ENCODE measurements at places on chromosomes 6 and 20. TPM values are rescaled to one million over a fixed set of nuclear protein-coding genes. Genes with fewer than 3 reads are reported as not detected.

DNA sequence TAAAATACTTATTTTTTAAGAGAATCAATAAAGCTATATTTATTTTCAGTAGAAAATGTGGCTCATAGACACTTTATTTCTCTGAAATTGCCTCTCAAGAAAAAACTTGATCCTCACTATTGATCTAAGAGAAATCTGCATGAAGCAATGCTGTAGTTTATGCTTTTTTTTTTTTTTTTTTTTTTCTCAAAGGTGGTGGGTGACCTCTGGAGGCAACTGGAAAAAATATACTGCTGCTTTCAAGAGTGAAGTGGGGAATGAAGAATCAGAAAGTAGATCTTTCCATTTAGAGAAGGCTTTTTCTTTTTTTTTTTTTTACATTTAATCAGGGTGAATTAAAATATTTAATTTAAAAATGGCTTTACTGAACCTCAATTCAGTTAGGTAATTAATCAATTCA, 169.3 kb downstream of the SLC16A10 start:
- DNase-seq: peak; percentile 27
- no peaks in the 10 kb centered on the region for H3K36me3 ChIP-seq
- H3K27ac ChIP-seq: no peak overlapping the region
- no peaks in the 10 kb centered on the region for H3K4me1 ChIP-seq
- H3K4me3 ChIP-seq: no peak overlapping the region
- no peaks in the 10 kb centered on the region for H3K27me3 ChIP-seq

GRCh38 chr6:34606477-34607265, 50.5 kb upstream of the SPDEF start:
- H3K36me3 ChIP-seq: peaks cover 4% of the 10 kb centered on the region
- no peak overlapping the region for H3K27ac ChIP-seq
- DNase-seq: no peak
- H3K4me1 ChIP-seq: peaks cover 6% of the 10 kb centered on the region

- no peak overlapping the region for H3K27ac ChIP-seq
- DNase-seq: no peak
- no peaks in the 10 kb centered on the region for H3K27me3 ChIP-seq
- no peak overlapping the region for H3K4me3 ChIP-seq
- H3K4me1 ChIP-seq: no peaks in the 10 kb centered on the region
Measured at GRCh38 chr20:21812379-21812778, 106.9 kb downstream of the PAX1 start.

- H3K27me3 ChIP-seq: no peaks in the 10 kb centered on the region
- no peaks in the 10 kb centered on the region for H3K36me3 ChIP-seq
- H3K27ac ChIP-seq: no peak overlapping the region
- no peak overlapping the region for H3K4me3 ChIP-seq
- peaks cover 9% of the 10 kb centered on the region for H3K4me1 ChIP-seq
- no peak for DNase-seq
Measured at GRCh38 chr20:32365564-32365963, 7.4 kb downstream of the ASXL1 start.

The SDCBP2 gene
- 2.1 TPM for total RNA-seq

Measured in fibroblast of lung (primary cell).